Activated naive CD4-positive, alpha-beta T cell (primary cell): ENCODE measurements at places on chromosomes 5 and 9.

DNA sequence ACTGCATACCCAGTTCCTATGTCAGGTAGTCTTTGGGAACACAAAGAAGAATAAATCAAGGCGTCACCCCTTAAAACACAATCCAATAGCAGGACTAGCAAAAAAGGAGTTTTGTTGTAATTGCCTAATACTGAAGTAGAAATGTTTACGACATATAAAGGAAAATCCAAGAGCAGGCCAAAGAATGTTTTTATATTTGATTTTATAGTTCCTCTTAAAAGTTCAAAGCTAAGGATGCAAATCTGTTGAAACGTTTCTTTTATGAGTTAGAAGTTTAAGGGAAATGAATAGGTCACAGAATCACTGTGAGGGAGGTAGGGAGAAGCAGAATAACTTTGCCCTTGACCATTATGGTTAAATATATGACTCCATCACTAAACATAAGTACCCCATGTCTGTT, 136.1 kb downstream of the PAM start:
- DNase-seq, result no peak

DNA sequence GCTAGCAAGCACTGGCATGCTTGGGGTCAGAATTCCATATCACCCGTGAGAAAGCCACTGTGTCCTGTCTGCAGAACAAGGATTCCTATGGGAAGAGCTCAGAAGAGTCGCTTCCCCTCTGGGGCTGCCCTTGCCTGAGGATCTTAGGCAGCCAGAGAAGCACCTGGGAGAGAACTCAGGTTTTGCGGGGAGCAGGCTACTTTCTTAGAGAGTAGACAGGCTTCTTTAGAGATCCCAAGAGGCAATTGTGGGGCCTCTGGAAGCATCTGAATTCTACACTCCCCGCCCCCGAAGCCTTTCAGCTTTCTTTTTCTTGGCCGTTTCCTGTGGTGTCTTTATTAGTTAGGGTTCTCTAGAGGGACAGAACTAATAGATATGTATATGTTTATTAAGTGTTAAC, 40.9 kb downstream of the PHF2 start:
- no peak for DNase-seq

DNA sequence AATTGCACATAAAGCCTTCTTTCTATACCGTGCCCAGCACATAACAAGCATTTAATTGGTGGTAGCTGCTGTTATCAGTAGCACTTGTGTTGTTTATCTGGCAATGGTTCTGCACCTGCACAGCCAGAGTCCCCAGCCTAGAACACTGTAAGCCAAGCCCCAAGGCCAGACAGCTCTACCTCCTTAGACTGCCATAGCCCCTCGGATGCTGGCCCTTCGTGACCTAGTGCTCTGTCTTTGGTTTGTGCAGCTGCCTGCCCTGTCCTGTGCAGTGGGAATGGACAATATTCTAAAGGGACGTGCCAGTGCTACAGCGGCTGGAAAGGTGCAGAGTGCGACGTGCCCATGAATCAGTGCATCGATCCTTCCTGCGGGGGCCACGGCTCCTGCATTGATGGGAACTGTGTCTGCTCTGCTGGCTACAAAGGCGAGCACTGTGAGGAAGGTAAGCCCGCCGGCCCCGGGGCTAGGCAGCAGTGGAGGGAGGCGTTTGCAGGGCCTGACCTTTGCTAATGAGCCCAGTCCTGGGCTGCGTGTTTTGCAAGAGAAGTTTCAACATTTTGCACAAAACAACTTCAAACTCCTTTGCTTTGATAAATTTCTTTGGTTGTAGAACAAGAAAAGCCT, 173.3 kb upstream of the WWC1 start:
- no peak for DNase-seq

DNA sequence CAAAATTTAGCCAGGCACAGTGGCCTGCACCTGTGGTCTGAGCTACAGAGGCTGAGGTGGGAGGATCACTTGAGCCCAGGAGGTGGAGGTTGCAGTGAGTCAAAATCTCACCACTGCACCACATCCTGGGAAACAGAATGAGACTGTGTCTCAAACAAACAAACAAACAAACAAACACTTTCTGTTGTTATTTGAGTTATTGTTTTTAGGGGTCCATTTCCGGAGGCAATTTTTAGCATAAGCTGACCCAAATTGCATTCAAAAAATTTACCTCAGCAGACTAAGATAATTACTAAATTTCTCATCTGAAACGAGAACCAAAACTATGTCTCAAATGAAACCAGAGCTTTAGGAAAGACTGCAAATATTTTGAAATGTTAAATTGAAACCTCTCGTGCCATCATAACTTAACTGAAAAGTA, 1485.1 kb downstream of the EFNA5 start:
- DNase-seq, result no peak

GRCh38 chr9:37028420-37029031, 5.5 kb downstream of the PAX5 start:
- DNase-seq, result no peak

DNA sequence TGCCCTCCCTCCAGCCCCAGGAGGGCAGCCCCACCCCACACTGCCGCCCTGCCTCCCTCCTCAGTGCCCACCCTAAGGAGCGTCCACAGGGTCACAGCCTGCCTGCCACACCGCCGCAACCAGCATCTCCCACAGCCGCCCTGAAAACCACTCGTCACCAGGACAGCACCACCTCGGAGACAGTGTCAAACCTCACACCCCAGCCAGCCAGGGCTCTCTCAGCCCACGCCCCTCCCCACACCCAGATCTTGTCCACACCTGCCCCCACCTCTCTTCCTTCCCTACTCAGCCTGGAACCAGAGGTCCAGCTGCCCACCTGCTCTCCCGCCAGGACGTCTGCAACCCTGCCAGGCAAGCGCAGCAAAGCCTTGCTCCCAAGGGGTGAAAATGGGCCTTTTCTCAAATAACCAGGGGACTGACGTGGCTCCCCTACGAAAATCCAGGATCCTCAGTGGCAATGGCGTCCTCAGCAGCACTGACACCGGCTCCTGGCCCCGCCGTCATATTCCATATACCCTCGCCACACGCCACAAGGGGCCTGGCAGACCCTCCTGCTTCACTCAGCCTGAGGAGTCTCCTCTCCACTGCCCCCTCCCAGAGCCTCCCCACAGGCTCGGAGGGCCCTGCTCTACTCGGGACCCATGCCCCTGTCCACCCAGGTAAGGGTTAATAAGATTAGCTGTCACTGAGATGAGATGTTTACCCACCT, 71.0 kb upstream of the ADAMTS2 start:
- DNase-seq, result no peak

DNA sequence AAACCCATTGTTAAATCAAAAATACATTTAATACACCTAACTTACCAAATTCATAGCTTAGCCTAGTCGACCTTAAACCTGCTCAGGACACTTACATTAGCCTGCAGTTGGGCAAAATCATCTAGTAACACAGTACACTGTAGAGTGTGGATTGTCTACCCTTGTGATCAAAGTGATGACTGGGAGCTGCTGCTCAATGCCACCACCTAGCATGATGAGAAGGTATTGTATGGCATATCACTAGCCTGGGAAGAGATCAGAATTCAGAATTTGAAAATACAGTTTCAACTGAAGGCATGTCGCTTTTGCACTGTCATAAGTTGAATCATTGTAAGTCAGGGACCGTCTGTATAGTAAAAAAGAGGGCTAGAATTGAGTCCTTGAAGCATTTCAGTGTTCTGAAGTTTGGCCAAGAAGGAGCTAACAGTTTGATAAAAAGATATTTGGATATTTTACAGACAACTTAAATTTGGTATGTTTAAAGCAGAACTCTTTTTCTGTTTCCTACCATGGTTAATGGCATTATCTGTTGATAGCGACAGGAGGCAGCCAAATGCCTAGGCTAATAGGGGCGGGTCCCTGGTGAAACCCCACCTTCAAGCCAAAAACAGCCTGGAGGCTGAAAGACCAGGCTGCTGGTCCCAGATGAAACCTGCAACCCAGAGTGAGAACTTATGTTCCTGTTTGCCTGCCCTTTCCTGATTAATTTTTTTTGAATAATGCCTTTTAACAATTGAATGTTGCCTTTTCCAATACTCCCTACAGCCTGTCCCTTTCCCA, 23.0 kb downstream of the SMIM15 start:
- DNase-seq, result no peak

DNA sequence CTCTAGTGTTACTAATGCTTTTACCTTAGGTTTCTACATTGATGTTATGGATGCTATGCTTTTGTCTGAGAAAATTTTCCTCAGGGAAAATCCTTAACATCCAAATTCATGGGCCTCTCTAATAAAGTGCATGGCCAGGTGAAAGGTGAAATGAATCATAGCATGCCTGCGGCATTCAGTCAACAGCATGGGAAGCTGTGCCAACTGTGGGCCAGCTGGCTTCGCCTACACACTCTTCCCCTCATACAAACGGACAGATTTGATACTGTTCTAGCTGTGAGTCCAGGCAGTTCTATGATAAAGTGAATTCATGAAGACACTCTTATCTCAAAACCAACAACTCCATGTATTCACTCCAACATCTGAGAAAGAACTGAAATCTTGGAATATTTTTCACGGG, 374.1 kb downstream of the PLK2 start:
- no peak for DNase-seq

- no peak for DNase-seq
Measured at GRCh38 chr5:125412561-125413495, 666.4 kb upstream of the ZNF608 start.

GRCh38 chr9:106414042-106414441, 448.9 kb upstream of the ZNF462 start:
- DNase-seq, result no peak

- no peak for DNase-seq
Measured at GRCh38 chr9:34636791-34637355, 714 bp downstream of the SIGMAR1 start.

GRCh38 chr5:178895615-178896571, at the start of gene ZFP2:
Gene ZFP2, plus strand, starts transcription at chr5:178895913. Its CDS starts 35,401 bp downstream, at chr5:178931314.
- peak; percentile 3 for DNase-seq
